ENCODE measurements at places on chromosomes 11 and 22.

- peak; percentile 45 for DNase-seq
Observed at GRCh38 chr11:64516226-64516625, 74.8 kb upstream of the SLC22A12 start.

GRCh38 chr11:31797190-31798056 is 13.7 kb downstream of the PAX6 start:
- no peak for DNase-seq

DNA sequence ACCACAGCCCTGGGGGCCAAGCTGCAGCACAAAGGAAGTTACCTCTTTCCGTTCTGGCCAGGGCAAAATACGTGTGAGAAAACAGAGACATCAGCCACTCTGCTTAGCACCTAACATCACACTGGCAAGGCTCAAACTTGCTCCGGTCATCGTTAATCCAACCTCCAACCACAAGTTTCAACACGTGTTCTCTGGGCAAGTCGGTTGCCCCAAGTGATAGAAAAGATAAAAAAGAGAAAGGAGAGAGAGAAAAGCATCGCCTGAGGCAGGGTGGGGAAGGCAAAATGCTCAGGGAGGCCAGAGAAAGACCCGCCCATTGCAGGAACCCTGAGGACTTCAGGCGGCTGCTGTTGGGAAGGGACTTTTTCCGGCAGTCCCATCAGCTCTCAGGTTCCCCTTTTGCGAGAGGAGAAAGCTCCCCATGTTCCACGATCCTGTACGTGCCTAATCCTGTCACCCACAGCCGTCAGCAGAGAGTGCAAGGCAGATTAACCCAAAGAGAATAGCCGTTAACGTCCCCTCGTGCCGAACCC is 18.5 kb upstream of the B4GALNT4 start:
- peak; percentile 93 for DNase-seq

- DNase-seq = no peak
Observed at GRCh38 chr11:122976061-122976733, 5.4 kb downstream of the BSX start.

GRCh38 chr11:117462183-117462863 is 134.7 kb downstream of the CEP164 start:
- DNase-seq = no peak

GRCh38 chr22:27816552-27816951 is 15.0 kb upstream of the MN1 start:
- DNase-seq = no peak

GRCh38 chr11:99371257-99371656 is 350.5 kb downstream of the CNTN5 start:
- DNase-seq = no peak

- no peak for DNase-seq
Observed at GRCh38 chr11:101128571-101129202, 926 bp downstream of the PGR start.

GRCh38 chr11:121592708-121593107 is 139.9 kb upstream of the SORL1-AS1 start:
- DNase-seq = no peak

GRCh38 chr11:10379426-10379825 is 74.6 kb downstream of the ADM start:
- no peak for DNase-seq

DNA sequence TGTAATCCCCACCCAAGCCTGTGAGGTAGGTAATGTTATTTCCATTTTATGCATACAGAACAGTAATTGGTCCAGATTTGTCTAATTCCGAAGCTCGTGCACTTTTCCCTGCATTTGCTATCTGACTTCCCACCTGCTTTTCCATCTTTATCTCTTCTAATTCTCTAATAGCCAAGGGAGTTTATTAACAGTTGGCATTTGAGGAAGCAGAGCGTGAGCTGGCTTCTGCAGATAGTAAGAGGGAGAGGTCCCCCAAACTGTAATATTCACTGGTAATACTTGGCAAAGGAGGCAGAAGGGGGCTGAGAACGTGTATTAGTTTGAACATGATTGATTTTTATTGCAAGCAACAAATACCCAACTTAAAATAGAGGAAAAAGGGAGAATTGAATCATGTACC is 110.8 kb upstream of the SPON1 start:
- DNase-seq = peak; percentile 52

DNA sequence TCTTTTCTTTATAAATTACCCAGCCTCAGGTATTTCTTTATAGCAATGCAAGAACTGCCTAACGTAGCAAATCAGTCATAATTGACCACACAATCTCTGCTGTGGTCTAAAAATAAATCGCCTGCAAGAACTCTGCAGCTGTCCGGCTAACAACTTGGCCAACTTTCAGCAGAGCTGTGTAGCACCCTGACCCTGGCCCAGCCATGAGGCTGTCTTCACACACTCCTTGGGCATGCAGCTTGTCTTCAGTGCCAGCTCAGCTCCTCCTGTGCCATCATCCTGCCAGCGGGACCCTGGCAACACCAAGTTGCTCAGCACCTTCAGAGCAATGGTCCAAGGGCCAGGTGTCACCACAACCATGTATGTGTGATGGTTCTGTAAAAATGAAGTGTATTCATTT is 355.6 kb downstream of the OPCML start:
- no peak for DNase-seq

DNA sequence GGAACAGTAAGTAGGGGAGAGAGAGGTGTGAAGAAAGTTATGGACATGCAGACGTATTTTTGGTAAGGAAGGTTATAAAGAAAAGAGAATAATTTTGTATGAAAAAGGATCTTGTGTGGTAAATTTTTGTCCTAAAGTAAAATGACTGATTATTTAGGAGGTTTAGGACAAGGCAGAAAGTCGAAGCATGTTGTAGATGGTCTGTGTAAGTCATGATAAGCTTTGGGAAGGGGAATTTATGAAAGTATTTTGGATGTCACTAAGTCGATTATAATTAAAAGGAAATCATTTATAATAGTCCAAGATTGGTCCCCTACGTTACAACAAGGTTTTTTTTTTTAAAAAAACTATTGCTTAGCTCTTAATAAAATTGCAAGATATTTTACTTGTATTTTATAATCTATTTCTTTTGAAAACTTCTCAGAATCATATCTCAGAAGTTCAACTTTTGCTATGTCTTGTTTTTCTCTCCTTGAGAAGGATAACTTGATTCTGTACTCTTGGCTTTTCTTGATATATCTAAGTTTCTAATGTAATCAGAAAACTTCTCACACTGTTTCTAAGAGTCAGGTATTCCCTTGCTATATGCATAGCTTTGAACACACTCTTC is 10.9 kb upstream of the CABP2 start:
- peak; percentile 4 for DNase-seq

- DNase-seq = no peak
Observed at GRCh38 chr11:46667043-46667481, 33.4 kb downstream of the ARHGAP1 start.

GRCh38 chr22:38080850-38081635 is 2.9 kb downstream of the SLC16A8 start:
- DNase-seq = peak; percentile 29

DNA sequence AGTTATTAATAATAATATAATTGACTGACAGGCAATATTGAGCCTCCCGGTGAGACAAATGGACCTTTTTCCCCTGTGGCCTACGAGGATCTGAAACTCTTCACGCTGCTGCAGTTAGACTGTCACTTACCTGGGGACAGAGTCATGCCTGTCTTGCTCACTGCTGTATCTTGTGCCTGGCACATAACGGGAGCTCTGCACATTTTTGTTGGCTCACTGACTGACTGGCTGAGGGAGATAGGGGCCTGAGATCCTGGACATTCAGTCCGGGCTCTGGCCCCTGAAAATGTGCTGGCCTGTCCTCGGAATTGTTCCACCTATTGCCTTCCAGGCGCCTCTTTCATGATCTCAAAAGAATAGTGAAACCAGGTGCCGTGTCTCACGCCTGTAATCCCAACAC is 743 bp upstream of the CD3D start:
- no peak for DNase-seq

GRCh38 chr11:121553806-121554205 is 101.0 kb upstream of the SORL1-AS1 start:
- DNase-seq = no peak

- DNase-seq = no peak
Observed at GRCh38 chr22:22248878-22249277, 4.3 kb downstream of the VPREB1 start.

DNA sequence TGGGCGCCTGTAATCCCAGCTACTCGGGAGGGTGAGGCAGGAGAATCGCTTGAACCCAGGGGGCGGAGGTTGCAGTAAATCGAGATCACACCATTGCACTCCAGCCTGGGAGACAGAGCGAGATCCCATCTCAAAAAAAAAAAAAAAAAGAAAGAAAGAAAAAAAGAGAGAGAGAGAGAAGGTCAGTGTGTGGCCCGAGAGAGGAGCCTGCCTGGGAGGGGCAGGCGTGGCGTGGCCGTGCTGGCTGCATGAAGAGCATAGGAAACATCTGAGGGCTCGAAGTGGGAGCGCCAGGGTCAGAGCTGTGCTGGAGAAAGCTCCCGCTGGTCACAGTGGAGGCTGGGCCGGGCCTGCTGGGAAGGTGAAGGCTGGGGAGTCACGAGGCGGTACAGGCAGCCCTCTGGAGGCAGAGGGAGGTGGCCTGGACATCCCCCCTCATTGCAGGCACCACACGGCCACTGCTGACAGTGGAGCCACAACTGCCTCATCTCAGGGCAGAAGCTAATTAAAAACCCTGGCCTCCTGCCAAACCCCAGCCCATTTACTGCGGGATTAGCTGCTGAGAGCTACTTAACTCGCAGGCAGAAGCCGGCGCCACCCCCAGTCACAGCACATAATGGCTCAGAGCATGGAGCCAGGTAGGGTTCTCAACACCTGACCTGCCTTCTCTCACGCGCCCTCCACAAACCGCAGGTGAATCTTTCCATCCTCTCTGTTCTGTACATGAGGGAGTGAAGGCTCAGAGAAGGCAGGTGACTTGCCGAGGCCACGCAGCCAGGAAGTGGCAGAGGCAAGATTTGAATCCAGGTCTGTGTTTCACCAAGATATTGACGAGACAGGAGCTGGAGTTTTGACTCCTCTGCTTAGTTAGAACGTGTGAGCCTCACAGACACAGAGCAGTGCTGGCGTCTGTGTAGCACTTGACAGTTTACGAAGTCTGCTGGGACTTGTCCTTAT is 32.6 kb downstream of the NFAM1 start:
- peak; percentile 44 for DNase-seq

GRCh38 chr11:111841370-111842053 is 29.9 kb downstream of the ALG9 start:
- peak; percentile 89 for DNase-seq

- no peak for DNase-seq
Observed at GRCh38 chr11:32429477-32429876, 5.9 kb downstream of the WT1 start.

GRCh38 chr11:12565406-12565805 is 108.8 kb upstream of the TEAD1 start:
- no peak for DNase-seq

DNA sequence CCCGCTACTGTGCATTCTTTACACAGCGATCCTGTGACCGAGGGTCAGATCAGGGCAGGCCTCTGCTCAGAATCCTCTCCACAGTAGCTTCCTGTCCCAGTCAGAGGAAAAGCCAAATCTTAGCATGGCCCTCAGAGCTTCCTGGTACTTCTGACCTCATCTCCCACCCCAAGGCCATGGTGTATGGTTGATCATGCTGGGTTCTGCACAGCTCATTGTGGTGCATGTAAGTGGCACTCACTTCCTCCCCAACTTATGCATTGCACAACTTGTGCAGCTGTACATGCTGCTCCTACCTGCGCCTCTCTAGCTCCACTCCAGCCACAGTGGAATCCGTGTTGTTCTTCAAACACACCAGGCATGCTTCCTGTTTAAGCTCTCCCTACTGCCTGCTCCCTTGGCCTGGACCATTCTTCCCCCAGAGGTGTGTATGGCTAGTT is 20.3 kb downstream of the BMAL1 start:
- no peak for DNase-seq

GRCh38 chr11:10838881-10839280 is 19.0 kb downstream of the ZBED5 start:
- DNase-seq = peak; percentile 50

- DNase-seq = no peak
Observed at GRCh38 chr22:40932396-40932795, 18.8 kb upstream of the RBX1 start.

GRCh38 chr11:2994336-2994730 is 2.2 kb upstream of the NAP1L4 start:
- no peak for DNase-seq

DNA sequence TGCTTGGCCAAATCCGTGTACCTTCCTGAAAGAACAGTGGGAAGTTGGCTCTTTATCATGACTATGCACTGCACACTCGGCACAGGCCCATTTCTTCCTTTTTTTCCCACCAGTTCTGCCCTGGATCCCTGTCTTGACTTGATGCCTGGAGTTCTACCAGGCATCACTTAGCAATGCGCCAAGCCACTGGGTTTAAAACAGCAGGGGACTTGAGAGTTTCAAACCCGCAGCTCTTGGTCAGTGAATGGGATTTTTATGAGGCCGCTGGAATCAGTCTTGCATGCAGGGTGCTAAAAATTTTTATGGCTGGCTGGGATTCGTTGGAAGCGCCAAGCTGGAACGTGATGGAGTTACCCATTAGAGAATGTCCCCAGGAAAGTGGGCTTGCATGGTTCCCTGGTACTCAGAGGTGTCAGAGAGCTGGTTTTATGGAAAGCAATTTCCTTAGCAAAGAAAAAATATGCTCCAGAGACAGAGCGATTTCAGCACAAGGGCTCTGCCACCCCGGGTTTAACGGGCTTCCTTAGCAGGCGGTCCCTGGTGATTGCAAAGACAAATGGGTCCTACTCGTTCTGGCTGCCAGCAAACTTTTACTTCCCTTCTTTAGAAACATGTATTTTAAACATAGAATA is 432.9 kb downstream of the TENM4 start:
- no peak for DNase-seq

- DNase-seq = no peak
Observed at GRCh38 chr11:63239254-63239653, 4.1 kb downstream of the SLC22A25 start.

GRCh38 chr11:77400271-77400670 is 73.6 kb downstream of the PAK1 start:
- no peak for DNase-seq

DNA sequence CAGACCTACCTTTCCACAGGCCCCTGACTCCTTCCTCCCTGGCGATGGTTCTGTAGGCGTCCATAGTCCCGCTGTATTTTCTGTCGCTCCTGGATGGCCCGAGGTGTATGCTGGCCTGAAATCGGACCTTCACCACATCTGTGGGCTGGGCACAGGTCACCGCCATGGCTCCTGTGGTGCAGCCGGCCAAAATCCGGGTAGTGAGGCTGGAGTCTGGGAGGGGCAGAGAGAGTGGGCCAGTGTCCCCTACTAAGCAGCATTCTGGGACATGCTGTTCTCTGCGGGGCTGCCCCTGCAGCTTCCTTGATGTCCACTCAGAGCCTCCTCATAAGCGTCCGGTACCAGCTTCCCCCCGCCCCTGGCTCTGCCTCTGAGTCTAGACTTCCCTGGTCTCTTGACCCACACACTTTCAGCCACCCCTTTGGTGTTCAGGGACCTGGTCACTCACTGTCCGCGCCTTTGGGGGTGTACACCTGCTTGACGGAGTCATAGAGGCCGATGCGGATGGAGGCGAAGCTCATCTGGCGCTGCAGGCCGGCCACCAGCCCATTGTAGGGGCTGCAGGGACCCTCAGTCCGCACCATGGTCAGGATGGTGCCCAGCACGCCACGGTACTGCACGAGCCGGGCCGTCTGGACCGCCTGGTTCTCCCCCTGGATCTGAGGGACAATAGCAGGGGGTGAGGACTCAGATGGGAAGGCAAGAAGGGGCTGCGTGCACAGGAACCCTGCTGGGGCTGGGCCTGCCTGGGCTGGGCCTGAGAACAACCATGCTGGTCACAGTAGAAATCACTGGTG is 3.0 kb downstream of the UCP3 start:
- DNase-seq = no peak

GRCh38 chr11:134033696-134034491 is 35.0 kb upstream of the JAM3 start:
- peak; percentile 19 for DNase-seq
